ENCODE measurements at places on chromosomes 6 and 20. TPM values are rescaled to one million over a fixed set of nuclear protein-coding genes. Genes with fewer than 3 reads are reported as not detected.

DNA sequence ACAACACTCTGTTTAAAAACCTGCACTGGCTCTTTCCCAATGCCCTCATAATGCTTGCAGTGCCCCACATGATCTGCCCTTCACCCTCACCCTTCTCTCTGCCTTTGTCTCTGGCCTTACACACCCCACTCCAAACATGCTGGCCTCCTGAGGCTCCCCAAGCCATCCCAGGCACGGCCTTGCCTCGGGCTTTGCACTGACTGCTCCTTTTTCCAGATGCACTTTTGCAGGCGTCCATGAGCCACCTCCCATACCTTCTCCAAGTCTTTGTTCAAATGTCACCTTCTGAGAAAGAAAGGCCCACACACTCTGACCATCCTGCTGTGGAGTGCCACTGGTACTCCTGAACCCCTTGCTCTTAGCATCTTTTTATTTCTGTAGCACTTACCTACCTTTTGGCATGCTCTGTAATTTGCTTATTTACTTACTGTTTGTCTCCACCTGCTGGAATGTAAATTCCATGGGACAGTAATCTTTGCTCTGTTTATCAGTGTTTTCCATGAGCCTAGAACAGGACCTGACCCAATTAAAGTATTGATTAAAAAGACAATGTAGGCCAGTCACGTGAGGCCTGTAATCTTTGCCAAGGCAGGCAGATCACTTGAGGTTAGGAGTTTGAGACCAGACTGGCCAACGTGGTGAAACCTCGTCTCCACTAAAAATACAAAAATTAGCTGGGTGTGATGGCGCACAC lies 30.7 kb downstream of the GFRA4 start:
- DNase-seq, result no peak

- no peak for DNase-seq
Measured at GRCh38 chr20:56391596-56392131, 351 bp downstream of the AURKA start.

- no peak for DNase-seq
Measured at GRCh38 chr6:26028746-26029569, 58.3 kb upstream of the HFE start.

GRCh38 chr20:21272279-21272678 lies 30.9 kb upstream of the XRN2 start:
- no peak for DNase-seq

DNA sequence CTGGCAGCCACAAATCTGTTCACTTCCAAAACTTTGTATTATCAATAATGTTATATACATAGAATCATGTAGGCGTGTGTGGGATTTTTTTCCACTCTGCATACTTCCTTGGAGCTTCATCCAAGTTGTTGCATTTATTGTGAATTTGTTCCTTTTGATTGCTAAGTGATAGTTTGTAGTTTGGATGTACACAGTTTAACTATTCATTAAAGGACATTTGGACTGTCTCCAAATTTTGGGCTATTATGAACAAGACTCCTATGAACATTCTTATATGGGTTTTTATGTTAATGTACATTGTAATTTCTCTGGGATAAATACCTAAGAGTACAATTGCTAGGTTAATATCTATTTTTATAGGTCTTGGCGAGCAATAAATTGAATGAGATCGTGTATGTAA lies 36.2 kb upstream of the GCNT2 start:
- no peak for DNase-seq

OR2B6 gene
- total RNA-seq, result not detected

- DNase-seq, result no peak
Measured at GRCh38 chr6:156190270-156190669, 586.9 kb upstream of the ARID1B start.

DNA sequence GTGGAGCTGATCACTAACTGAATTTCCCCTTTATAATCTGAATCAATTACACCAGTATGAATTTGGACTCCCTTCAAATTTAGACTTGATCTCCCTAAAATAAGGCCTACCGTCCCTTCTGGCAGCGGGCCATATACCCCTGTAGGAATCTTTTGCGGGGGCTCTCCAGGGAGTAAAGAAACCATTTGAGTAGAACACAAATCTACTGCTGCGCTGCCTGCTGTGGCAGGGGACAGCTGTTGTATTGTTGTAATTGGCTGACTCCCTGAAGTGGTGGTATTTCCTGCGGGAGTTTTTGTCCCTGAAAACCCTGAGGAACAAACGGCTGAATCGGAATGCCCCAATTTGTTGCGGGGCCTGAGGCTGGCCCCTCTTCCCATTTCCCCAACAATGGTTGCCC lies 16.0 kb upstream of the PTCRA start:
- no peak for DNase-seq

DNA sequence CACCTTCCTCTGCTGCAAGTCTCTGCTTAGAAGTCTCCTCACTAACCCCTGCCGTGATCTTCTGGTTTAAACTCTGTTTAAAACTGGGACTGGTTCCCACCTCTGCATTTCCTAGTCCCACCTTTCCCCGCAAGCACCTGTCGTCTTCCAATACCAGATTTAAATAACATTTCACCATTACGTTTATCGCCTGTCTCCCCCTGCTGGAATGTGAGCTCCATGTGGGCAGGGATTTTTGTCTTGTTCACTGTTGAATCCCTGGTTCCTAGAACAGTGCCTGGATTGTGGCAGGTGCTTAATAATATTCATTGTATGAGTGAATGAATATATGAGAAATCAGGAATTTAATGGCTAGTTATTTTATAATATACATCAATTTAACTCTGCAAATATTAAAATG lies 2.7 kb downstream of the GUCA1A start:
- no peak for DNase-seq

MEI4 gene
- total RNA-seq, result 0.17 TPM

DNA sequence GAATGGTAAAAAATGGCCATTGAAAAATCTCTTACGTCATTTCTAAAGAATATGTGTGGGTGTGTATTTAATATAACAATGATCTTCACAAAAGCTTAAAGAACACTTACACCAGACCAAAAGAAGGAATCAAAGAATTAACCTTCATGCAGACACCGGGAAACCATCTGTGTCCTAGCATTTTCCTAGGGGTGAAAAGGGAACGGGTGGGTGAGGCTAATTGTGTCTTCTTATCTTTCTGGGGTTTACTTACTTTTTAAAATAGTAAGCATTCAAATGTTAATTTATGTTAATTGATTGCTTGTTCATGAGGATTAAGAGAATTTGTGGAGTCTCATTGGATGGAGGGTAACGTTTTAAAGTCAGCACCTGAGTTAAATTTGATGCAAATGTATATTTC lies 47.5 kb downstream of the BMP2 start:
- no peak for DNase-seq

- DNase-seq, result peak; percentile 9
Measured at GRCh38 chr6:168149015-168149414, 70.0 kb upstream of the FRMD1 start.

DNA sequence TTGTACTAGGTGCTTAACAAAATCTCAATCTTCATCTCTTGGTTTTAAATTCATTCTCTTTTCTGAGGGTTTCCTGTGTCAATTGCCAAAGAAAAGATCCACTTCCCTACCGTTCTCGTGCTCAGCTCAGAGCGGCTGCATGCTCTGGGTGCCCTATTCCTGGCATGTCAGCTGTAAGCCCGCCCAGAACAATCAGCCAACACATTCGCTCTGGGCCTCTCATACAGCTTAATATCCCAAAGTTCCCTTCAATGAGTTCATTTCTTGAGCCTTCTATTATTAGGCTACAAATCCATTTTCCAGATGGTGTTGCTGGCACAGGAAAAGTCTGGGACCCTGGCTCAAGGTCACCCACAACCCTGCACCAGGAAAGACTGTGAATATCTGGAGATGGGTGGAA lies 24.3 kb upstream of the LRFN2 start:
- DNase-seq, result no peak

PHACTR1 gene
- total RNA-seq, result 14.6 TPM

- DNase-seq, result no peak
Measured at GRCh38 chr6:100493206-100493888, 28.6 kb upstream of the SIM1 start.

DNA sequence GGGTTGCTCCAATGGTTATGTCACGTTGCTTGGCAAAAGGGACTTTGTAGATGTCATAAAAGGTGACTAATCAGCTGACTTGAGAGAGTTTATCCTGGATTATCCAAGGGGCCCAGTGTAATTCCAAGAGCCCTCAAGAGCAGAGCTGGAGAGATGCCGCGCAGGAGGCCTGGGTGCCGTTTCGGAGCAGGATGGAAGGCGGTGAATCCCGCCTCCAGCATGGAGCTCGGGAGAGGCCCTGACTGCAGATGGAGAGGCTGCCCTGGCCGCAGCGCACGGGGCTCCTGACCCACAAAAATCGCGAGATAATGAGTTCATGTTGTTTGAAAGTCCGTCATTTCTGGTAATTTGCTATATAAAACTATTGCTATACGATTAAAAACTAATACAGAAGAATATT lies 219.8 kb downstream of the ZDHHC14 start:
- DNase-seq, result no peak

HLA-DMB gene
- total RNA-seq, result 43.2 TPM

DNA sequence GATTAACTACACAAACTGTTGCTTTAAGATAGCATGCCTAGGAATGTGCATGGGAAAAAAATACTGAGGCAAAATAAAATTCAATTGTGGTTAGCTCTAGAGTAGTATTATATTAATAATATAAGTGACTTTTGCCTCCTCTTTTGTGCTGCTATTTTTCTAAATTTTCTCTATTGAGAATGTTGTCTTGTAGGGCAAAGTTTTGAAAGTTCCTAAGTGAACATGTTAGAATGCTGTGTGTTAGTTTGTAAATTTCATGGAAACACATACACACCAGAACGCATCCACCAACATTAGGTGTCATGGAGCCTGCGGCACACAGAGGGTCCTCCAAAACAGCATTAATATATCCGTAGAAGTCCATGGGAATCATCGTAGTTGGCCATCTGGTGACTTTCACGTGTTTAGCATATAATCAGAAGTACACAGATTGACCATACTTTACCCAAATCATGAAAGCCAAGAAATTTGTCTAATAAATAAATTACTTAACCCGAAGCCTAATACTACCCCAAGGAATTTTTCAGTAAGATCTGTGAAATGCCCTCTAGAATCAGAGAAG lies 25.6 kb downstream of the ARHGAP18 start:
- no peak for DNase-seq

CLVS2 gene
- 0.06 TPM for total RNA-seq

TTLL9 gene
- total RNA-seq, result 0.29 TPM

GRCh38 chr6:37238381-37238780 lies 19.2 kb upstream of the TBC1D22B start:
- no peak for DNase-seq

GRCh38 chr6:4802312-4802935 lies 26.2 kb downstream of the CDYL start:
- DNase-seq, result no peak

- DNase-seq, result no peak
Measured at GRCh38 chr6:138073264-138073663, 34.0 kb downstream of the PERP start.

GRCh38 chr6:150245148-150245935 lies 102.5 kb downstream of the PPP1R14C start:
- DNase-seq, result no peak

- peak; percentile 12 for DNase-seq
Measured at GRCh38 chr6:45728674-45729073, 287.0 kb downstream of the CLIC5 start.

THEMIS gene
- 2.8 TPM for total RNA-seq

GRCh38 chr6:5213836-5214235 lies 46.9 kb downstream of the LYRM4 start:
- no peak for DNase-seq

DNA sequence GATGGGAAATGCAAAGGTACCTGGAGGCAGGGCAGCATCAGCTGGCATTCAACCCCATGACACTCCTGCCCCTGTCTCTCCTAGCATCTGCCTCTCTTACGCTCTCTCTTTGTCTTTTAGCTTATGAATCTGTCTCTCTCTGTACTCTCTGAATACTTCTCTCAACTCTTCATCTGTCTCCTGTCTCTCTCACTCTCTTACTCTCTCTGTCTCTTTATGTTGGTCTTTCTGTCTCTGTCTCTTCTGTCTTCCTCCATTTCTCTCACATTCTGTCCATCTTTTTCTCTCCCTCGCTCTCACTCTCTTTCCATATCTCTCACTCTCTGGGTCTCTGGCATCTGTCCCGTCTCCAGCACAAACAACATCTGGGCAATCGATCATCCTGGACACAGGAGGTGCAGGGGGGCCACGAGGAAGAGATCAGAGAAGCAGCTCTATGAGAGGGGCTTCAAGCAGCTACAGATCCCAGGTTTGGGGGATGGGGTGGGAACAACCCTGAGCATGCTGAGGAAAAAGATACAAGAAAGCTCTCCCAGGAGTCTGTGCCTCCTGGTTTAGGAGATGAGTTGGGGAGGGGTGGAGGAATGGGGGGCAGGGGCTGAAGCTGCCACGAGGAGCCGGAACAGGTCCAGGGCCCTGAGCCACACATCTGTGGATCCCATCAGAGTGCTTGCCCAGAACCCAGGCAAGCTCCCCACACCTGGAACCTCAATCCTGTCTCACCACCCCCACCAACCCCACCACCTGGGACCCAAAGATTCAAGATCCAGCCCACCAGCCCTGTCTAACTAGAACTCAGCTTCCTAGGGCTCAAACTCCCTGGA lies 2.4 kb downstream of the COL11A2 start:
- DNase-seq, result no peak

PBOV1 gene
- not detected for total RNA-seq

Measured in mucosa of gallbladder (tissue), 1 donor.